ENCODE measurements at places on chromosomes 2 and 18.

DNA sequence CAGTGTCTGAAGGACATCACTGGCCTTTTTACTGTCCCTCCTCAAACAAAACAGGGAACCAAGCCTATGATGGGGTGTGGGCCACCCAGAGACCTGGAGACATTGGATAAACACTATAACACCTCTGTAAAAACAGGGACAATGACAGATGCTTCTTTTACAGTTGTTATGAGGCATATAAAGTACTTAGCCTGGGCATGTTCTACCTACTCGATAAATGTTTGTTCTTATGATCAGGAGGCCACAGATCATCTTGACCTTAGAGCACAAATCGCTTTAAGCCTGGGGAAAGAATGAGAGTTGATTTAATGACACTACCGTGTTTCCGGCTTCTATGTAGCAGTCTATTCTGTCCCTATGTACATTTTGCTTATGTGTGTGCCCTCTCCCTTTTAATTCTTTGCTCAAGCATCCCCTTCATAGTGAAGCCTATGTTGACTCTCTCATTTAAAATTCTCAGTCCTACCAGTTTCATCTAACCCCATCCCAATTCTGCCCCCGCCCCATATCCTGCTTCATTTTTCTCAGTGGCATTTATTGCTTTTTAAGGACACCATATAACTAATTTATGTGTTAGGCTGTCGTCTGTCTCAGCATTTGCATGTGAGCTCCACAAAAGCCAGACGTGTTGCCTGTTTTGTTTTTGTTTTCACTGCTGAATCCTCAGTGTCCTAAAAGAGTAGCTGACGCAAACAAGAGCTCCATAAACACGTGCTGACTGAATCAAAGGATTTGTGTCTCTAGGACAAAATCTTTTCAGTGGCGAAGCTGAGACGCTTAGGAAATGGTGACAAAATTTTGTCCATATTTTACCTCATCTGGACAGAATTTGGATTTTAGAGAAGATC is 182.3 kb upstream of the ST6GAL2 start:
- no peak for DNase-seq

DNA sequence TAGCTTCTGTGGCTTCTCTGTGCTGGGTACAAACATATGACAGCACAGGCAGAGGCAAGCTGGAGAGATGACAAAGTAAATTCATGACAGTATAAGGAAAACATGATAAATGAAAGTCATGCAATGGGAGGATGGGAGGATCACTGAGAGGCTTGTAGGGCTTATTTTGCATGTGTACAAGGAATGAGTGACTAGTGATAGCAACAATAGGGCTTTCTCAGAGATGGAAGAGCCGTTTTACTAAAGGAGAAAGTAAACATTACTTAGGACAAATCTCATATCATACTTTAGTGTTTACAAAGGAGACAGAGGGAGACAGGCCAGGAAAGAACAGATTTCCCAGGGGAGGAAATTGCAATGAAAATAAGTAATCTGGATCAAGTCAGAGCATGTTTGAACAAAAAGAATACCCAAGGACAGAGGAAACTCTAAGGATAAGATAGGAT is 82.5 kb upstream of the RBMS1 start:
- peak; percentile 84 for DNase-seq

GRCh38 chr2:240629619-240629967 is 4.3 kb downstream of the GPR35 start:
- no peak for DNase-seq

DNA sequence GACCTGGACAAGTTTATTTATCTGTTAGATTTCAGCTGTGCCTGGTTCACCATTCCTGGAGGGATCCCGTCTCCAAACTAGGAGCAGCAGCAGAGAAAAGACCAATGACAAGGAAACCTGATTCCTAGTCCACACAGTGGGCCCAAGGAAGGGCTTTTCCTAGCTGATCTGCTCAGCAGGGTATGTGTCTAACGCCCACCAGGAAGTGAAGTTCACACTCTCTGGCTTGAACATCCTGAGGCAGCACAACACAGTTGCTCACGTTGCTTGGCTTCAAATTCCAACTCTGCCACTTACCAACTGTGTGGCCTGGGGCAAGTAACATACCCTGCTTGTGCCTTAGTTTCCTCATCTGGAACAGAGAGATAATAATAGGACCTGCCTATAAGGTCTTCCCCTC is 42.9 kb downstream of the XDH start:
- DNase-seq = no peak

DNA sequence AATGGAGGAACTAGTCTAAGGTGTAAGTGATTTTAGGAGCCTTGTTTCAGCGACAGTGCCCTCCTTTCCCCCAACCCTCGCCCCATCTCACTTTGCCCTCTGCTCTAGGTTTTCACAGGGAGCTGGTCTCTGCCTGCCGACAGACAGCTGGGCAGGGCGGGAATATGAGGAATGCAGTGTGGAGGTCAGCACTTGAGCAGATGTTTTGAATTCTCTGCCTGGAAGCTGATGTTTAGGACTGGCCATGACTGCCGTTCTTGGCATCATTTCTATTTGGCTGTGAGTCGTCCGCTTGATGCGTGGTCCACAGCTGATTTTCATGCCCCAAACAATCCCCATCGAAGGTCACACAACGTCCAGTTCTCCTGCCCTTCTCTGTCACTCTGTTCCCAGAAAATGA is 55.1 kb upstream of the SIX3 start:
- no peak for DNase-seq

GRCh38 chr2:234730066-234730640 is 221.7 kb upstream of the SH3BP4 start:
- DNase-seq = no peak

DNA sequence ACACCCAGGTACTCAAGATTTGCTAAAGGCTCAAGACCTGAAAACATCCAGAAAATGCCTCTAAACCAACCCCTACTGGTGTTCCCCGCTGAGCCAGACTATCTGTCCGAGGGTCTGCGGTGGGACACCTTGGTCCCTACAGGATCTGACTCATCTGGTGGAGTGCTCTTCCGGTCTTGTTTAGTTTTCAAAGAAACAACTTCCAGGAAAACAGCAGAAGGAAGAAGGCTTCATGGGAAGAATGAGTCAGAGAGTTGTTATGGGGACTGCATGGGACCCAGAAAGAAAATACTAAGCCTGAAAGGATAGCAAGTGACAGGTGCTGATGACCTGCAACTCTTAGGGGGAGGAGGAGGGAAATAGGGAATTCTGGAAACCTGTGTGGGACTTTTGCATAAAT is 41.3 kb downstream of the ZFP36L2 start:
- no peak for DNase-seq

DNA sequence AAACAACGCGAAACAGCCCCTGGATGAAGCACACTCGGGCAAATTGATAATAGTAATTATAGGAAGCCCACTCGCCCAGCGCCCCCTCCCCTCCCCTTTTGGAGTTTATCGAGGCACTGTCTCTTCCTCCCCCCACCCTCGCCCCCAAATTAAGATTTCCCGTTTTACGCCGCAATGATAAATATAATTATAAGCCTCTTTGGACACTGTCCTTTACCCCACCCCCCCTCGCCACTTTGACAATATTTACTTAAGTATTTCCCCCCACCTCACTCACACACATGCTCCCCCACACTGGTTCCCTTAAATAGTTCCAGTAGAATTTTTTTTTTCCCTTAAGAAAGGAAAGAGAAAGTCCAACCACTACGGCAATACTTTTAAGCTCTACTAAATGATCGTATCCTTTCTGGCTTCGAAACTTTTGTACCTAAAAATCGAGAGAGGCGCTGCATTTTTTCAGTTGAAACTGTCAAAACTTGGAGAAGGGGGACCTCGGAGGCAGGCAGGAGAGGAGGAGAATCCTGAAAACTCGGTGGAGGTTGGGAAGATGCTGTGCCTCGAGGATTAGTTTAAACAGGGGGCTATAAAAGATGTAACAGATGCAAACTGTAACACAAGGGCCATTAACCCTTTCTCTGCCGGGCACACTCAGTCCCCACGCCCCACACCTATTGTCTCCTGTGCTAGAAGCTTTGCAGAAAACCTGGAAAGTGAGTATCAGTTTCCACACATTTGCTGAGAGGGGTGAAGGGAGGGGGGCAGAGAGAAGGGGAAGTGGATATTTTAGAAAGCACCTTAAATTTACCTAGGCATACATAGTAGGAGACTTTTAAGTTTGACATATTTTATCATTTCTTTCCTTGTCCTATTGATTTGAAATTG is 1.8 kb downstream of the ZEB2 start:
- no peak for DNase-seq

GRCh38 chr2:240925568-240926515 is 19.7 kb downstream of the CROCC2 start:
- DNase-seq = no peak

DNA sequence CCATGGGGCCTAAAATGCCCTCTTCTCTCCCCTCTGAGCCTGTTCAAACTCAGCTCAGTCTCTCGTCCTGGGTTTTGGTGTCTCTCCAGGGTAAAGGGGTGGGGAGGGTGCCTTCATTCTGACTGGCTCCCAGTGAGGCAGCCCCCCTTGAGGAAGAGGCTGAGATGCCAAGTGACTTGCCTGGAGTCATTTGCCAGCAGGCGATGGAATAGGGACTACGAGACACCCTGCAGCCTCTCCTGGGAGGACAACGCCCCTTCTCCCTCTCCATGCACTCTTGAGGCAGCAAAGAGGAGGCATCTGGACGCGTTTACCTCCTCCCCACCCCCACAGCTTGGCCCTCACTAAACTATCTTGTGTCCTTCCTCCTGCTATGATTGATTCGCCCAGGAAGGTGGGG is 760 bp upstream of the STON1 start:
- DNase-seq = no peak

- no peak for DNase-seq
Observed at GRCh38 chr2:24917086-24917485, 3.0 kb downstream of the ADCY3 start.

DNA sequence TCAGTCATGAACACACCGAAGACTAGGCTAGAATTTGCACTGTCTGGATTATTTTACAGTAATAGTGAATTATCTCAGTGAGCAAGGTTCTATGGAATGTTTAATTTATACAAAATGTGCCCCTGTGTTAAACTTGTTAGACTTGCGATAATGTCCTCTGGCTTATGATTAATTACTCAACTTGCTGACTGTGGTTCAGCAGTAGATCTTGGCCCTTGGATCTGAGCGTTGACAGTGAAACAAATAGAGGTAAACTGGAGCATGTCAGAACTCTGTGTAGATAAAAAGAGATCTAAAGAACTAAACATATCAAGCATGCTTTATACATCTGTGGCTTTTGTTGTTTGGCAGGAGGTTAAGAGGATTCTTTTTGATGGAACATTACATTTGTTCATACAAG is 407.6 kb downstream of the DSEL start:
- DNase-seq = no peak

- DNase-seq = peak; percentile 84
Observed at GRCh38 chr18:21682371-21683051, 22.1 kb downstream of the ABHD3 start.

DNA sequence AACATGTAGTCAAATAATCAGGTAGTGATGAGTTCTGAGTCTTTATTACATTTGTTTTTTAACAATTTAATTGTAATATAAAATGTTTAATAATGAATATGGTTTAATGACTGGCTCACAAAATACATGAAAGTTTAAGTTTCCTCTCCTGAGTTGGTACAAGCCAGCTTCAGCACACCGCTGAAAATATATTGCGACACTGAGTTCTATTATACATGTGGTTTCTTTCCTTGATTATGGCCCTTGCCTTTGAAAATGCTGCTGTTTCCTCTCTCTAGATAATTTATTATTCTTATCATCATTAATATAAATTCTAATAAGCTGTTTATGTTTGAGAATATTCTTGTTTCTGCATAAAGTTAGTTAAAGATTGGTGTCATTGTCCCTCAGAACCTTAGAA is 249.3 kb downstream of the PARD3B start:
- DNase-seq = peak; percentile 44

DNA sequence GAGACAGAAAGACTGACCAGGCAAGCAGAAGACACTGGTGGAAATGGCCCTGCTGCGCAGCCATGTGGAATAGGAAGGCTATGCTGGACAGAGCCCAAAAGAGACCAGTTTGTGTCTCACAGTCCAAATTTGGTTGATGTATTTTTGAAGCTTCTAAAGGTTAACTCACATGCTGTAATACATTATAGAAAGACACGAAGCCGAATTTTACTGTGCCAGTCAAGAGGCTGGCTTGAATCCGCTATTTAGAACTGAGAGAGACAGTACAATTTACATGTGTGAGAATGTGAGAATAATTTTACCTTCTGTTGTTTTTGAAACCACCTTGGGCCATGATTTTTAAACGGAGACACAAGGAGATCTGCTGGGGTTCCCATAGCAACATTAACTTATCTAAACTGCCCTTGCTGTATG is 113.6 kb downstream of the METTL8 start:
- DNase-seq = no peak

GRCh38 chr2:177893880-177894279 is 178.7 kb downstream of the PDE11A start:
- DNase-seq = no peak

GRCh38 chr2:216206041-216206703 is 97.0 kb downstream of the XRCC5 start:
- DNase-seq = no peak

GRCh38 chr2:112940859-112941625 is 30.1 kb downstream of the IL37 start:
- DNase-seq = no peak

- DNase-seq = no peak
Observed at GRCh38 chr2:163518762-163519161, 217.0 kb downstream of the FIGN start.

DNA sequence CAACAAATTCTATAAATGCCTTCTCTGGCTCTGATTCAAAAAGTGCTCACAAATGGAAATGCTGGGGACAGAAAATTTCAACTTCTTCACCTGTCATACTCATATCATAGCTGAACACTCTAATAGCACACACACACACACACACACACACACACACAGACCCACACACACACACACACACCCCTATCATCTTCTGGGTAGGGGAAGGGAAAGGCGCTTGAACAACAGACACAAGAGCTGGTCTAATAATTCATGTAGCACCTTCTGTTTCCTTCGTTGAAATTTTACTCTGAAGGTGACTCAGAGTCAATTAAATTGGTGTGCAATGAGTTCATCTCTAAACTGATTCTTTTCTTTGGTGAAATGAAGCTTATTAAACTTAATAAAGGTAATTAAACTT is 32.9 kb downstream of the CD28 start:
- DNase-seq = no peak

GRCh38 chr2:224310943-224311625 is 90.8 kb downstream of the FAM124B start:
- DNase-seq = no peak

GRCh38 chr2:38279201-38279600 is 97.9 kb downstream of the ATL2 start:
- no peak for DNase-seq

- peak; percentile 87 for DNase-seq
Observed at GRCh38 chr2:47198985-47199451, 43.9 kb upstream of the STPG4 start.

GRCh38 chr2:149451417-149452165 is 121.2 kb downstream of the LYPD6 start:
- no peak for DNase-seq

GRCh38 chr2:220674033-220674432 is 898.1 kb downstream of the EPHA4 start:
- DNase-seq = no peak

DNA sequence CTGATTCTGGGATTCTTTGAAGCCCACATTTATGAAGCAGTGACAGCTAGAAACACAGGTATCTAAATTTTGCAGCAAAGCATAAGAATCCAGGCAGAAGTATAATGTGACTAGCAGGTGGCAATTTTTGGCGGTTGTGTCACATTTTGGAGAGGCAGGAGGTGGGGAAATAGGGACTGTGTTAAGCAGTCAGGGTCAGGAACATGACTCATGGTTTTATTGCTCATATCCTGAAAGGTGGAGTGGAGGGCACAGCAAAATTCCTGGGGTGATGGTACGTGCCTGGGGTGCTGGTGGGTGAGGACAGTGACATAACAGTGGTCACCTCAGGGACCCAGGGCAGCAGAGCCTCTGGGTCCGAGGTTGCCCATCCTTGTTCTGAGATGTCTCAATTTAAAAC is 63.5 kb upstream of the TTN start:
- peak; percentile 53 for DNase-seq
